Kidney epithelial cell (primary cell): ENCODE measurements at places on chromosomes 1 and 21. TPM values are rescaled to one million over a fixed set of nuclear protein-coding genes. Genes with fewer than 3 reads are reported as not detected.

DNA sequence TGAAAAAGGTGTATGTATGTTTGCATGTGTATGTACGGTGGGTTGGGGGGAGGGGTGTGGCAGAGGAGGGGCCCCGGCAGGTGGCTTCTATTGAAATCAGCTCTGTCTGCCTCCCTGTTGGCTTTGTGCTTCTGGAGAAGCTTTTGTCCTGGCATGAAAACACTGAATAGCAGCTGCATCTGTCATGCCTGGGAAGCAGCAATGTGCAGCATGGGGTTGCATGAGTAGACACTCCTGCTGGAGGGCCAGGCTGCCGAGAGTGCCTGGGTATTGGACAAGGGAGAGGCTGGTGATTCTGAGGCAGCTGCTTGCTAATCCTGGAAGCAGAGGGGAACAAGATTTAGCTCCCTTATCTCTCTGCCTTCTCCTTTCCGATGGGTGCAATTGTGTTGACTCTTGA lies 20.5 kb downstream of the MAPKAPK2 start:
- DNase-seq: no peak

GRCh38 chr1:55203064-55203463 lies 12.1 kb downstream of the USP24 start:
- no peak for DNase-seq

ADAMTS1 gene
- total RNA-seq: 27.1 and 32.9 TPM in 2 replicates

GRCh38 chr1:3879787-3880428 lies 20.2 kb downstream of the C1orf174 start:
- no peak for DNase-seq

GRCh38 chr1:181126289-181126688 lies 37.8 kb downstream of the IER5 start:
- no peak for DNase-seq

KRTAP12-2 gene
- total RNA-seq: not detected in 2 replicates

DNA sequence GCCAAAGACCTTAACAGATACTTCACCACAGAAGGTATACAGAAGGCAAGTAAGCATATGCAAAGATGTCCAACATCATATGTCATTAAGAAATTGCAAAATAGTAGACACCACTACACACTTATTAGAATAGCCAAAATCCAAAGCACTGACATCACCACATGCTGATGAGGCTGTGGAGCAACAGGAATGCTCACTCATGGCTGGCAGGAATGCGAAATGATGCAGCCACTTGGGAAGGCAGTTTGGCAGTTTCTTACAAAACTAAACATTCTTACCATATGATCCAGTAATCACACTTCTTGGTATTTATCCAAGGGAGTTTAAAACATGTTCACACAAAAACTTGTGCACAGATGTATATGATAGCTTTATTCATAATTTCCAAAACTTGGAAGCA lies 261.2 kb upstream of the AJAP1 start:
- DNase-seq: no peak

GRCh38 chr1:160999376-160999775 lies 21.6 kb downstream of the F11R start:
- no peak for DNase-seq

GRCh38 chr1:81654147-81654546 lies 146.6 kb upstream of the ADGRL2 start:
- peak; percentile 9 for DNase-seq

DNA sequence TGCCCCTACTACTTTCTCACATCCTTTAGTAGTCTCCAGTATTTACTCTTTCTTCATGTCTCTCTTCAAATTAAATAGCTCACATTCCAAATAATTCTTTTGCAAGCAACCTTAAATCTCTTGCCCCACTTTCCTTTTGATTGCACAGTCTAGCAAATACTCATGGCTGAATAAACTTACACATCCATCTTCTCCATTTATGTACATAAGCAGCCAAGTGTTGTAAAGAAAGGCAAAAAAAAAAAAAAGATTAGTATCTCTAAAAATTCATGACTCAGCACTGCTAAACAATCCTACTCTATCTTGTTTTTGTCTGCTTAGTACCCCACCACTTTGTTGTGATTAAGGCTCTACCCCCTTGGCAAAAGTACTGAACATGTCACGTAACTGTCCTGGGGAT lies 42.6 kb downstream of the F13B start:
- DNase-seq: no peak

ZNF648 gene
- 1.0 and 1.1 TPM in 2 replicates for total RNA-seq

GUCA2A gene
- not detected in 2 replicates for total RNA-seq

CXADR gene
- total RNA-seq: 40.4 and 40.5 TPM in 2 replicates

DNA sequence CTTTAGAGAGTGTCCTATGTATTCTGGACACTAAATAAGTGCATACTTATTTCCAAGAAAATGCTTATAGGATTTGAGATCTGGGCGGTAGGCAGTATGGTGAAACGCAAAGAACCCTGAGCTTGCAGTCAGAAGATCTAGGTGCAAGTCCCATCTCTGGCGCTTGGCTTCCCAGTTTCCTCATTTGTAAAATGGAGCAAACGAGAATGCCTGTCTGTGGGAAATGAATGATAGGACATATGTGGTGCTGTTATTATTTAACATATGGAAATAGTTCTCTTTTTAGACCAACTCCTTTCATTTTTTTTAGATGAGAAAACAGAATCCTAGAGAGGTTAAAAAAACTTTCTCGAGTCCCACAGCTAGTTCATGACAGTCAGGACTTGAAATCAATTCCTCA lies 25.2 kb upstream of the ROR1 start:
- no peak for DNase-seq

DNA sequence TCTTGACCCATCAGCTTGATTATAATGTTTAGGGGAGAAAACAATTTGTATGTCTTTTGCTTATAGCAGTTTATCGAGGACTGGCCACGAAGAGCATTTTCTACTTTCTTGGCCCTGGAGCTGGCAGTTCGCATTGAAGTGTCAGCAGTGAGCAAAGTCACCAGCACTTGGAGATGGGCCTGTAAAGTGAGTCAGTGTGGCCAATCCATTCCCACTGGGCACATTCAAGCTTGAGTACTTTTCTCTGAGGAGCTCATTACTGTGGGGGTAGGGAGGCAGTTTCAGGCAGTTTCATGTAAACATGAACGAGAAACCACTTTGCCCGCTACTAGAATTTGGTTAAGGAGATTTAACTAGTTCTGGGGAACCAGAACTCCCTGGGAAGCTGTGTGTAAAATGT lies 164.8 kb downstream of the PRDM2 start:
- no peak for DNase-seq

NHLH1 gene
- total RNA-seq: 0.08 TPM in 1 of 2 replicates, not detected in the other

GRCh38 chr1:71231751-71232150 lies 150.9 kb upstream of the ZRANB2 start:
- no peak for DNase-seq
